T-helper 17 cell (primary cell): ENCODE measurements at places on chromosomes 1 and 21. TPM values are rescaled to one million over a fixed set of nuclear protein-coding genes. Genes with fewer than 3 reads are reported as not detected.
A peak's percentile ranks its signal among the peaks of the same experiment; 100 is the strongest.

Gene KLHDC8A
- not detected for total RNA-seq

- peak overlapping the region; percentile 92 for H3K4me3 ChIP-seq
- H3K36me3 ChIP-seq, result peaks cover 5% of the 10 kb centered on the region
- H3K4me1 ChIP-seq, result peaks cover 40% of the 10 kb centered on the region
- H3K27me3 ChIP-seq, result no peaks in the 10 kb centered on the region
- no peak for DNase-seq
These were observed 775 bp upstream of the EFCAB14 start for GRCh38 chr1:46719689-46720088.

DNA sequence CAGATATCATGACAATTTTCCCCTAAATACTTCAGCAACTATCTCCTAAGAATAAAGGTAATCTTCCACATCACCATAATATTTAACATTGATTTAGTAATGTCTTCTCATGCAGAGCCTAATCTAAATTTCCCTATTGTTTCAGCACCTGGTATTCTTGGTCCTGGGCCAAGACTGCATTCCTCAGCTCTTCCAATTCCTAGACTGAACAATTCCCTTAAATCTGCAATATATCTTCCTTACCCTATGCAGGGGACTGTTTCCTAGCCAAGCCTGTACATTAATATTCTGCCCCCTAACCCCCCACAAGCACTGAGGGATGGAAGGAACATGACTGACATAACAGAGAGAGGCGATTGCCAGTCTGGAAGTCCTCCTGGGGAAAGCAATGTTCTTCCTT is 28.7 kb upstream of the DISP1 start:
- H3K27me3 ChIP-seq, result peaks cover 49% of the 10 kb centered on the region
- no peak overlapping the region for H3K4me3 ChIP-seq
- H3K27ac ChIP-seq, result no peak overlapping the region
- no peak for DNase-seq

GRCh38 chr1:153963850-153964331 is 554 bp upstream of the SLC39A1 start:
- peak overlapping the region; percentile 99 for H3K27ac ChIP-seq
- no peaks in the 10 kb centered on the region for H3K27me3 ChIP-seq
- peak overlapping the region; percentile 97 for H3K4me3 ChIP-seq
- peaks cover 44% of the 10 kb centered on the region for H3K4me1 ChIP-seq

DNA sequence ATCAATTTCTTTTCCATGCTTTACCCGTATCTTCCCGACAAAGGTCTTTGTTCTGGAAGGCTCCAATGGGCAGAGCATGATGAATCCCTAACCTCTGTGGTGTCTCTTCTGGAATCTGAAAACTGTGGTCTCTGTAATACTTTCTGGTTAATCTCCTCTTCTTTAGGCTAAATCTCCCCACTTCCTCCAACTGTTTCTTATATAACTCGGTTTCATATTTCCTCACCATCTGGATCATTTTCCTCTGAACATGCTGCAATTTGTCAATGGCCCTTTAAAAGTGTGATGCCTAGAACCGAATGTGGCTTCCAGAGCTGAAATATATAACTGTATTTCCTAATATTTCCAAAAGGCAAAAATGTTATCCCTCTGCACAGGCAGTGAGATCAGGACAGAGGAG is 66.1 kb downstream of the ALG14 start:
- no peak for DNase-seq
- H3K4me3 ChIP-seq, result no peak overlapping the region
- H3K27me3 ChIP-seq, result no peaks in the 10 kb centered on the region
- H3K4me1 ChIP-seq, result peaks cover 4% of the 10 kb centered on the region
- H3K36me3 ChIP-seq, result peaks cover 4% of the 10 kb centered on the region
- no peak overlapping the region for H3K27ac ChIP-seq

Gene ACTL8
- total RNA-seq, result not detected

Gene OR6N1
- not detected for total RNA-seq

DNA sequence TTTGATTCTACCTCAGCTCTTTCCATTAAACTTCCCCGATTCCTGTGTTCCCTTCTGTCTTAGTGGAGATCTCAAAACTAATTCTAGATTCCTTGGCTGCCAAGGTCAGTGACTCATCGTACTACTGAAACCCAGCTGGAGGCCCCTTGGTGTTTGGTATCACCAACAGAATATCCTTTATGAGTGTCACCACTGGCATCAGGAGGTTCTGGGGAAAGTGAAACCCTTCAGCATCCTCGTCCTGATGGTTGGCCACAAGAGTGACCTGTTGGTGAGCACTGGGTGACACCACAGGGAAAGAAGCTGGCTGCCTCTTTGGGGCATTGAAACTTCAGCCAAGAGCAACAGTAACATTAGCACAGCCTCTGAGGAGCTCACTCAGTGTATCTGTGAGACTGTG is 9.6 kb downstream of the RAB42 start:
- no peaks in the 10 kb centered on the region for H3K27me3 ChIP-seq
- no peaks in the 10 kb centered on the region for H3K4me1 ChIP-seq
- no peak overlapping the region for H3K4me3 ChIP-seq
- no peak overlapping the region for H3K27ac ChIP-seq

- H3K4me1 ChIP-seq, result no peaks in the 10 kb centered on the region
These were observed 565.4 kb upstream of the BRINP3 start for GRCh38 chr1:191043066-191043465.

Gene TNFRSF4
- total RNA-seq, result 94.7 TPM

DNA sequence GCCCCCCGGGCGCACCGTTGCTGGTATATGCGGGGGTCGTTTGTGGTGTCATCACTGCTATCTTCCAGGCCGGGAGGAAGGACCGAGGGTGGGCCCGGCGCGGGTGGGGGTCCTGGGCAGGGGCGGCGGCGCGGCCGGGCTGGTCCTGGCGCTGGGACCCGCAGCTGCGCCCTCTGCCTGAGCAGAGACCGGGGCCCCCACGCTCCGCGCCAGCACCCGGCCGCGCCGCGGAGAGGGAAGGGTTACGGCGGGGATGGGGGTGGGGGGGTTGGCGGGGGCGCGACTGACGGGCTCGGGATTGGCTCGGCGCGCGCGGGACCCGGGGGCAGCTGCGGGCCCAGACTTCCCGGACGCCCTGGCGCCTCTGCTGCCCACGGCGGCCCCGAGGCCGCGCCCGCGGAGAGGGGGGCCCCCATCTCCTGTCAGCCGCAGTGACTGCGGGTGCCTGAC is 13.8 kb upstream of the SAMD11 start:
- H3K27ac ChIP-seq, result no peak overlapping the region
- H3K4me1 ChIP-seq, result peaks cover 17% of the 10 kb centered on the region
- DNase-seq, result no peak

GRCh38 chr1:119859647-119860046 is 36.7 kb downstream of the ADAM30 start:
- no peak for DNase-seq
- peaks cover 2% of the 10 kb centered on the region for H3K4me1 ChIP-seq
- H3K4me3 ChIP-seq, result no peak overlapping the region

Gene GABPB2
- 9.9 TPM for total RNA-seq

DNA sequence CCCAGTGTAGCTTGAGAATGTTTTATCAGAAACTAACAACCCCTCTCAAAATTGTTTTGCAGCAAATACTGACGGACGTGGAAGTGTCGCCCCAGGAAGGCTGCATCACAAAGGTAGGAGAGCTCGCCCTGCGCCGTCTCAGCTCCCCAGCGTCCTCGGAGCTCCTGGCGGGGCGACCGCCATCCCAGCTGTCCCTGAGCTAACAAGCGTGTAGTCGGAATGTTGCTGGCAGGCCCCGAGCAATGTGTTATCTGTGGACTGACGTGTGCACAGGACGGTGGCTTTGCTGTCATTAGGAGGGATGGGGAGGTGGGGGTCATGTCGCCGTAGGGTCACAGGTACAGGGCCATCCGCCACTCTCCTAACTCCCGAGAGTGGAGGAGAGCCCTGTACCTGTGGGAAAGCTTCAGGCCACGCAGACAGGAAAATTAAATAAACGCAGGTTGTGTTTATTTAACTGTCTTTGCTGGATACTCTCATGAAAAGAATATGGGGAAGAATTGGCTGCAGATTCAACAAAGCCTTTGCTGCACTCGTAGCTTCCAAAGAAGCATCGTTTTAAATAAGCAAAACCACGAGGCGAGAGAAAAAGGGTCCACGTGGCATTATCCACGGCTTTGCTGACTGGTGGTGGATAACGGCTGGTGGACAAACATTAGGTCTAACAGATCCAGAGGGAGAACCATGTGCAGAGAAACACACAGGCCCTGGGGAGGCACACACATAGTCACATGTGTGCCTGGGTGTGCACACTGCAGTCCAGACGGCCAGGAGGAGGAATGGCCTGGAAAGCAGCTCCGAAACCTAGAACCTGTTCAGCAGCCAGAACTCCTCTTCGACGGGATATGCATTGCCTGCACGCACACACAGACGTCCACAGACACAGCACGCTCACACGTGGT is 175.3 kb downstream of the PRDM16 start:
- no peak for DNase-seq
- peaks cover 21% of the 10 kb centered on the region for H3K27me3 ChIP-seq
- no peak overlapping the region for H3K27ac ChIP-seq
- H3K4me1 ChIP-seq, result no peaks in the 10 kb centered on the region
- no peaks in the 10 kb centered on the region for H3K36me3 ChIP-seq

GRCh38 chr1:221620437-221621384 is 121.2 kb downstream of the DUSP10 start:
- peaks cover 6% of the 10 kb centered on the region for H3K27me3 ChIP-seq
- no peak for DNase-seq
- H3K4me3 ChIP-seq, result no peak overlapping the region
- no peaks in the 10 kb centered on the region for H3K36me3 ChIP-seq

DNA sequence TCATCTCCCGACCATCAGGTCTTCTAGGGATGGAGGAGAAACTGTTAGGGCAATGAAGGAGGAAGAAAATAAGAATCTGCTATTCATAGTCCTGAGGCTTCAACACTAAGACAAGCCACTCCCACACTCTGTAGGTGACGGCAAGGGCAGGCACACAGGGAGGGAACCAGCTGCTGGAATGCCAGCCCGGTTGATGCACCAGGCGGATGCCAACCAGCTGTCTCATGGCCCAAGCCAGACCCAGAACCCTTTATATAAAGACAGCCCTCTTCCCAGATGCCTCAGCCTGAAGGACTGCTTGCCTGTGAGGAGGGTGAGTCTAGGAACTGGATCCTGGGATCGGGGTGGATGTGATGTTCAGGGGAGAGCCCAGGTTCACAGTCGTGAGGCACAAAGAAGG is at the start of gene KPRP:
Gene KPRP (plus strand): TSS at position 279 of the 400 bp plus-strand sequence. CDS start 1,564 bp downstream, outside the sequence.
- H3K27me3 ChIP-seq, result peaks cover 80% of the 10 kb centered on the region
- H3K4me3 ChIP-seq, result no peak within 1 kb of the TSS
- no peak within 1 kb of the TSS for H3K27ac ChIP-seq
- H3K4me1 ChIP-seq, result no peaks in the 10 kb centered on the region

Gene CELA3B
- not detected for total RNA-seq

Gene FBLIM1
- total RNA-seq, result not detected

DNA sequence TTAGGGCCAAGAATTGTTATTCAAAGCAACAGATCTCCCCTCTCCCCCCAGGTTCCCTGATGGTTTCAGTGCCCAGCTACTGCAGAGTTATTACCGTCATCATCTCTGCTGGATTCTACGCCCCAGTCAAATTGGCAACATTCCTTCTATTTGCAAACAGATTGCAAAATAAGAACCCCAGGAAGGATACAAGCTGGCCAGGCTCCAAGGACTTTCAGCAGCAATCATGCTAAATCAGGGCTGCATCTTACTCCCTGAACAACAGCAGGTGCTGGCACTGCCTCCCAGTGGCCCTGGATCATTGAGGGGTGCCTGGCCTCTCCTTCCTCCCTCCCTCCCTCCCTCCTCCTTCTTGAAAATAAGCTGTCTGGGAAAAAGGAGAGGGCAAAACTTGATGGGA is 521.6 kb upstream of the BEND5 start:
- no peaks in the 10 kb centered on the region for H3K36me3 ChIP-seq
- no peak for DNase-seq

- H3K4me3 ChIP-seq, result no peak overlapping the region
- H3K4me1 ChIP-seq, result peaks cover 48% of the 10 kb centered on the region
- DNase-seq, result no peak
- H3K27ac ChIP-seq, result peak overlapping the region; percentile 61
These were observed 12.4 kb downstream of the UBXN11 start for GRCh38 chr1:26293911-26294463.

Gene SIPA1L2
- 1.3 TPM for total RNA-seq

Gene PNRC2
- 121 TPM for total RNA-seq

Gene C1orf167
- total RNA-seq, result 0.13 TPM

Gene TNFAIP8L2
- total RNA-seq, result 5.4 TPM

DNA sequence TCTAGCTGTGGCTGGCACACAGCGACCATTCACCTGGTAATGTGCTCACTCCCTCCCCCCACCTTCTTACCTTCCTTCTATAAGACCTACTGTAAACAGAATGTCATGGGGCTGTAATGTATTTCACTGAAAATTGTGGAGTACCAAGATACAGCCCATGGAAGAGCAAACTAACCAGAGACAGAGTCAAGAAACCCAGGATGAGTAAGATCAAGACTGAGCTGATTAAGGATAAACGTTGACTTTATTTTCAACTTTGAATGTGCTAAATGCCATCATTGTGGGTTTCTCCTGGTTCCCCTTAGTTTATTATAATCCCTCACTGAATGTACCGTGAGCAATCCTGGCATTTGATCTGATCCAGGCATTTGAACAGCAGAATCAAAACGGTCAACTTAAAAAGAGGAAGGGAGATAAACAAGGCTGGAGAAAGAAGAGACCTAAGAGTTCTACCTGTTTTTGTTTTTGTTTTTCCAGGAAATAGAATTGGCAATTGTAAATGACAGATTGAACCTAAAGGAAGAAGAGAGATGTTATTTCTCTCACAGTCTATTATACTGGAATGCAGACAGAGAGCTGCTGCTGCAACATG is 16.1 kb upstream of the ATP1B1 start:
- peak overlapping the region; percentile 77 for H3K27ac ChIP-seq
- H3K36me3 ChIP-seq, result no peaks in the 10 kb centered on the region
- H3K27me3 ChIP-seq, result peaks cover 18% of the 10 kb centered on the region
- DNase-seq, result no peak

- H3K36me3 ChIP-seq, result no peaks in the 10 kb centered on the region
- no peak for DNase-seq
- H3K27me3 ChIP-seq, result no peaks in the 10 kb centered on the region
- H3K27ac ChIP-seq, result peak within 1 kb of the TSS; percentile 97
- H3K4me1 ChIP-seq, result peaks cover 53% of the 10 kb centered on the region
- H3K4me3 ChIP-seq, result peak within 1 kb of the TSS; percentile 83
These were observed at the start of gene TNFSF4 for GRCh38 chr1:173206816-173207568. Gene TNFSF4, minus strand, starts transcription at chr1:173207331. Its CDS starts 155 bp downstream, at chr1:173207176.

Gene MIXL1
- total RNA-seq, result not detected

DNA sequence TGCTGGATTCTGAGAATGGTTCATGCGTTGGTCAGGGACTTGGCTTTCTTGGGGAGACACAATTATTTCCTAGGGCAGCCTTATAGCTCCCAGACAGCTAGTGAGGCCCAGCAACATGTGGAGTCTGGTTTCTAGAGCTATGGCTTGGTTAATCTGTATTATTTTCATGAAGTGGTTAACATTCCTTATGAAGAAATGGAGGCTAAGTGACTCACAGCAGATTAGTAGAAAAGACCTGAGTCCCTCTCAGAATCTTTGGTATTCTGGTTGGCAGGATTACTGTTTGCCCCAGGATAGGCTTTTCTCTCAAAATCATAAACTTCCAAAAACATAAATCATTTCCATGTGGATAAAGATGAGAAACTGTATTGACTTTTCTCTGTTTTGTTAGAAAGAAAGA is 42.3 kb downstream of the DUSP10 start:
- no peak for DNase-seq
- peak overlapping the region; percentile 79 for H3K27ac ChIP-seq
- peaks cover 7% of the 10 kb centered on the region for H3K36me3 ChIP-seq
- H3K4me1 ChIP-seq, result peaks cover 11% of the 10 kb centered on the region
- H3K4me3 ChIP-seq, result no peak overlapping the region
- H3K27me3 ChIP-seq, result no peaks in the 10 kb centered on the region

Gene HENMT1
- total RNA-seq, result 9.2 TPM

Gene RPE65
- total RNA-seq, result not detected
